ENCODE measurements at places on chromosomes 5 and 9.

DNA sequence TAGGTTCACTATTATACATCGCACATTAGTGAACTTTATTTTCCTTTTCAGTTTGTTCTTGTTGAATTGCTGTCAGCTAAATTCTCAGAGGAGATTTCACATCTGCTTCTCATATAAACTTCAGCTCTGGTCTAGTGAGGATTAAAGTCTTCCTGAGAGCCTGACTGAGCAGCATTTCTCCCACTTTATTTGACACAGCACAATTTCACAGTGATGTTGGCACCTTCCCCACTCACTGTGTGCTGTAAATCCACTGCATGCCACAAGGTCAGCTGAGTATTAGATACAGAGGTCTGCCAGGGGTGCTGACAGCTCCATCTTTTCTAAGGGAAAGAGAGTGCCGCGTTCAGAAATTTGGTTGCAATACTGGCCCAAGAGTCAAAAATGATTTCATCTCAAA is 567.4 kb downstream of the PRR16 start:
- DNase-seq = peak; percentile 0

GRCh38 chr5:153158608-153159007 is 331.9 kb upstream of the GRIA1 start:
- DNase-seq = peak; percentile 22

DNA sequence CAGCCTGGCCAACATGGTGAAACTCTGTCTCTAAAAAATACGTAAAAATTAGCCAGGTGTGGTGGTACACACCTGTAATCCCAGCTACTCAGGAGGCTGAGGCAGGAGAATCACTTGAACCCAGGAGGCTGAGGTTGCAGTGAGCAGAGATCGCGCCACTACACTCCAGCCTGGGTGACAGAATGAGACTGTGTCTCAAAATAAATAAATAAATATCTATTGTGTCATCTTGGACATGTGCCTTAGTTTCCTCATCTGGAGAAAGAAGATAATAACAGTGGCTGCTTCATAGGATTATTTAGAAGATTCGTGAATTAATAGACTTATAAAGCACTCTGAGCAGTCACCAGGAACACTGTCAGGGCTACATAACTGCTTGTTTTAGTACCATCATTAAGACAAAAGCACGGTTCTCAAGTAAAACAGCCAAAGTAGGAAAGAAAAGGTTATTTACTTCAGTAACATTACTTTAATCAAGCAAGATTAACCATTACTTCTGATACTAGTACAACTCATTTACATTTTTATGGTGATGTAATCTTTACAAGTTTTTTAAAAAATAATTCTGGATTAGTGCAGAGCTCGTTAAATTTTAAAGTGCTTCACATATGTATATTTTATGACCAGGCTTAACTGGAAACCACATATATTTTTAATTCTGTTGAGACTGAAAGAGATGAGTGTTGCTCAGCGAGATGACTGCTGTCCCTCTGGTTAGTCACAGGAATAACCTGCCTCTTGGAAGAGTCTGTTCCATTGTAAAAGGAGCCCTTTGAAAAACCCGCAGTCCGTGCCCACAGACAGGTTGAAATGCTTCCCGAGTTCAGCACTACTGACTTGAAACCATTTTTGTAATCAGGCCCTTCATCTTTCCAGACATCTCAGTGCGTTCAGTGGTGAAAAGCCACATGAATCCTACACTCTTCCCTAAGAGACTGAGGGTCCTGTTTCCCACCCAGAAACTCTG is 36.7 kb downstream of the ANKH start:
- DNase-seq = no peak

DNA sequence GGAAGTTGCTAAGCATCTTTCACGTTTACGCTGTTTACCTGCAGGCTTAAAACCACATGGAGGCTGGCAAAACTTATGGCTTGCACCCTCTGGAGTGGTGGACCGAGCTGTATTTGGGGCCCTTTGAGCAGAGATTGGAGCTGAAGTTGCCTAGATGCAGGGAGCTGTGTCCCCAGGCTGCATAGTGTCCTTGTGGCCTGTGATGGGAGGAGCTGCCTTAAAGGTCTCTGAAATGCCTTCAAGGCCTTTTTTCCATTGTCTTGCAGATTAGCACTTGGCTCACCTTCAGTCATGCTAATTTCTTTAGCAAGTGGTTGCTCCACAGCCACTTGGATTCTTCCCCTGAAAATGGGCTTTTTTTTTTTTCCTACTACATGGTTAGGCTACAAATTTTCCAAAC is 81.5 kb upstream of the CHD1 start:
- no peak for DNase-seq

GRCh38 chr5:79886925-79887655 is 104.0 kb downstream of the MTX3 start:
- no peak for DNase-seq

Data from cardiac fibroblast (primary cell).